ENCODE measurements at places on chromosomes 16 and 17. TPM values are rescaled to one million over a fixed set of nuclear protein-coding genes. Genes with fewer than 3 reads are reported as not detected.
A peak's percentile ranks its signal among the peaks of the same experiment; 100 is the strongest.

DNA sequence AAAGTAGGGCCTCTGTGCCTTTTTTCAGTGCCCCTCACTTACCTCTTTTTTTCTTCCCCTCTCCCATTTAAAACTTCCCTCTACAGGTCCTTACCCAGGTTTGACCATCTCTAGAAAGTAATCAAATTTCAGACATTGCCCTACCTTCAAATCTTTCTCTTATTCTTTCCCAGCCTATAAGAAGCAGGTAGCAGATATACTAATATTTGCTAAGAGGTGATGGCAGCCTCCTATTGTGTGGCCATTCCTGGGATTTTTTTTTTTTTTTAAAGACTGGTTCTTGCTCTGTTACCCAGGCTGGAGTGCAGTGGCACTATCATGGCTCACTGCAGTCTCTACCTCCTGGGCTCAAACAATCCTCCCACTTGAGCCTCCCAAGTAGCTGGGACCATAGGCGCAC is 111.1 kb upstream of the HAS3 start:
- DNase-seq: no peak

- no peak for DNase-seq
Observed at GRCh38 chr16:65327346-65327745, 205.5 kb upstream of the CDH11 start.

The AATK gene
- total RNA-seq: 4.1 TPM

- no peak for DNase-seq
Observed at GRCh38 chr17:70259400-70259799, 90.1 kb downstream of the KCNJ2 start.

- no peak for DNase-seq
Observed at GRCh38 chr17:71969500-71969899, 151.3 kb upstream of the SOX9 start.

GRCh38 chr16:2928796-2929195 is 17.1 kb downstream of the FLYWCH1 start:
- DNase-seq: no peak

DNA sequence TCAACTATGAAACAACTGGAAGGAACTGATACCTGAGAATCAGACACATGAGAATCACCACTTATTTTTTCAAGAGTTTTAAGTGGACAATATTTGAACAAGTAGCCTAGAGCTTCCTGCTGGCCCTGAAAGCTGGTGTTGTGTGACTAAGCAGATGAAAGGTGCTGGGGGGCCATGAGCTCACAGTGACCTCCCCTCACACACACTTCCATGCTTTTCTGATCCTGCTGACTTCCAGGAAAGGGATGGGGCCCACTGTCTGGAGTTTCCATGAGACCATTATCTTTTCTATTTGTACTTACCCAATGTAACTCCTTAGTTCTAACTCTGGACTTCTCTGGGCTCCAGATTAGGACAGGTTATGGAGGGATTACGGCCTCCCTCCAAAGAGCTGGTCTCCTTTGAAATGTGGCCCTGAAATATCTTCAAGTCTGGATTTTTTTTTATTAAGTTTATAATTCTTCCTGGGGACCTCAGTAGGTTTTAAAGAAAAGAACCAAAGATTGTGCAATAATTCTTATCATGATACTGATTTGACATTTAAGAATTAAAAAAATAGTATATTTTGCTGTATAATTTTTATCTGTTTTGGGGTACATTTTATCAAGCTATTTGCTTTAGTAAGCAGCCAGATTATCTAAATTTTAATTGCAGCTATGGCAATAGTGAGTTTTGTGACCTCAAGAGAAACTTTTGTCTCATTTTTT is 4.9 kb downstream of the CAPNS2 start:
- DNase-seq: peak; percentile 14

DNA sequence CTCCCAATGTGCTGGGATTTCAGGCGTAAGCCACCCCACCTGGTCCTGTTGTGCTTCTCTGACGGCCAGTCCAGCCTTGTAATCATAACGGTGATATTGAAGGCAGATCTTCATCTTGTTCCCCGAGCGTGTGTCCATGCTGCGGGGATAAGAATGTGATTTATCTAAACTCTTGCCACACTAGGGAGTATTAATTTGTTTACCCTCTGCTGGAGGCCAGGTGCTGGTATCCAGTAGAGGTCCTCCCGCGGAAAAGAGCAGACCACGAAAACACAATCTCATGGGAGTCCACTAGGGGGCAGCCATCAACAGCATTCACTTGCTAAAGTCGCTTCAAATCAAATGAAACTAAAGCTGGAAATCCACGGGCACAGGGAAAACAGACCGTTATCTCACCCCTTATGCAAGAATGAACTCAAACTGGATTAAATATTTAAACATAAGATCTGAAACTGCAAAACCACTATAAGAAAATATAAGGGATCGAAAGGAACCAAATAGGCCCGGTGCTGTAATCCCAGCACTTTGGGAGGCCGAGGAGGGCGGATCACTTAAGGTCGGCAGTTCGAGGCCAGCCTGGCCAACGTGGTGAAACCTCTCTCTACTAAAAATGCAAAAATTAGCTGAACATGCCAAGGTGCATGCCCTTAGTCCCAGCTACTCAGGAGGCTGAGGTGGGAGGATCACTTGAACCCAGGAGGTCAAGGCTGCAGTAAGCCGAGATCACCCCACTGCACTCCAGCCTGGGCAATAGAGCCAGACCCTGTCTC is 22.3 kb upstream of the RBBP6 start:
- peak; percentile 94 for DNase-seq

Data from dermis blood vessel endothelial cell (primary cell).